Bronchial epithelial cell (primary cell): ENCODE measurements at places on chromosomes 3 and 15.

DNA sequence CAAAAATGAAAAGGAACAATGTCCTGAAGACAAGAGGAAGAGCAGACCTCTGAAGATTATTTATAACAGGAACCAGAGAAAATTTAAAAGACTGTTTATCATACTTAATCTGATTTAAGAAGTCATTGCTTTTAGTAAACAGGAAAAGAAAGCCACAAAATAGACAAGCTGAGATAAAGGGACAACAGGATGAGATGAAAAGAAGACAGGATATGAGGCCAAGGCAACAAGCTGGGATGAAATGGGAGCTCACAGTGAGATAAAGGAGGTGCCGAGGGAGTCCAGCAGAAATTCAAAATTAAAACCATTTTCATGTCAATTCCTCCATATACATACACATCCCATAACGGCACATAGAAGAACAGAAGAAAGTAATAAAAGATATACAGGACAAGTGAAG lies 277.0 kb downstream of the RBMS3 start:
- DNase-seq: no peak

GRCh38 chr3:14496351-14496750 lies 43.8 kb downstream of the GRIP2 start:
- no peak for DNase-seq

DNA sequence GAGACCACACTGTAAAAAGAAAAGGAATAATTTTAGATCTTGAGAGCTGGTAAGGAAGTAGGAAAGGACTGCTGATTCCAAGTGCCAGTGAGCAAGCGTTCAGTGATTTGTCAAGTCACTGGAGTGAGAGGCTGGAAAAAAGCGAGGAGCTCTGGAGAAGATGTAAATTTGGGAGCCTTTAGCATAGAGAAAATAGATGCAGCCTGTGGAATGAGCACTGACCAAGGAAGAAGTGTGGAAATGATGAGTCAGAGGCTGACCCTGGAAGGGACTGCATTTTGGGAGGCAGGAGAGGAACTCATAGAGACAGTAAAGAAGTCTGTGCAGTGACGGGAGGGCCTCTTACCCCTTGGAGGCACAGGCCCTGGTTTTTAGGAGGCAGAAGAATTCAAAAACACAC lies 17.1 kb upstream of the ABTB1 start:
- peak; percentile 15 for DNase-seq

GRCh38 chr15:29266052-29266582 lies 3.5 kb downstream of the NSMCE3 start:
- no peak for DNase-seq

DNA sequence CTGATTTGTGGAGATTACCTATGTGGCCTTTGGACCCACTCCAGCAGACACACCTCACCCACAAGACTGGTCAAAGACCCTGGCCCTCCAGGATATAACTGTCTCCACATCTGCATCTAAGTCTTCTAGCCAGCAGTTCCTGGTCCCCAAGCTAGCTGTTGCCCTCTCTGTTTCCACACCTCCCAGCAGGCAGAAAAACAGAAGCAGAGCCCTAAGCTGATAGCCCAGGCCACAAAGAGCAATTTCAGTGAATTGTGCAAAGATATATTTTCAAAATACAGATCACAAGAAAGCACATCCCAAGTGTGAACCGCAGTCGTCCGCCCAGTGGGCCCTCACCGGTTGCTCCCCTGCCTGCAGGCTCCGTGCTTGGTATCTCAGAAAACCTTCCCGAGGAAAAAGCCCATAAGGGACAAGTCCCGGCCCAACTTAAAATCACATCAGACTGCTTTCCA lies 2.6 kb downstream of the TNIK start:
- DNase-seq: no peak

DNA sequence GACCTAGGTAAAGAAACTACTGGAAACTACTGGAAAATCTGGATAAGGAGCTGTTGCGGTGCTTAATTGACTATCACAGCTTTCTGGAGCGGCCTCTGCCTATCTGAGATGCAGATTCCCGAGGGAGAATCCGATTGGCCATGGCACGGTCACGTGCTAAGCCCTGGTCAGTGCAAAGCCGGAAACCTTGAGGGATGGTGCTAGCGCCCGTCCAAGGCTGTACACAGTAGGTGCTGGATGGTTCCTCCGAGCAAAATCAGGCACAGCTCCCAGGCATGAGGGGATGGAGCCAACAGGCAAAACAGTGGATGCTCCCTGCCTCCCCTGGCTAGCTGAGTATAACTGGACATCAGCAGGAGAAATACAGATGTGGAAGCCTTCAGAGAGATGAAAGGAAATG lies 238.7 kb upstream of the HES1 start:
- DNase-seq: no peak
